ENCODE measurements at places on chromosomes 2 and 18. TPM values are rescaled to one million over a fixed set of nuclear protein-coding genes. Genes with fewer than 3 reads are reported as not detected.

The SKOR2 gene
- not detected for total RNA-seq

The ABCG5 gene
- not detected for total RNA-seq

The MATN3 gene
- total RNA-seq = 1.5 TPM

The NETO1 gene
- 2.4 TPM for total RNA-seq

The PTPRN gene
- not detected for total RNA-seq

The CCDC141 gene
- total RNA-seq = 26.4 TPM

Data from subcutaneous adipose tissue (tissue), 4 donors.